ENCODE measurements at places on chromosomes 5 and 9.

DNA sequence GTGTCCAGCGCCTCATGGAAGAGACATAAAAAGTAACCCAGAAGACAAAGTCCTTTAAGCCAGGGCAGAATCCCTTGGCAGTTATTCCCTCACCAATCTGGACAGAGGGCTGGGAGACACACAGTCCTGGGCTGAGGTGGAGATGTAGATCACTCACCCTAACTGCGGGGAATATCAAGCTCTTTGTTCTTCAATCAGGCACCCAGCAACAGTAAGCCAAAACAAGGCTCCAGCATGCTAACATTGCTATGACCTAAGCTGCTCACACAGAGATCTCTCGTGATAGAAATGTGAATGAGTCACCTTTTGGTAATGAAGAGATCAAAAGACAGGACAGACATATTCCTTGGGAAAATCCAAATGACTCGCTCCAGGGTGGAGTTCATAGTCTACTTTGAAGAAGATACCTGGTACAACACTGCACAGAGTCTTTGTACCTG is 101.3 kb downstream of the FBN2 start:
- no peak for DNase-seq

DNA sequence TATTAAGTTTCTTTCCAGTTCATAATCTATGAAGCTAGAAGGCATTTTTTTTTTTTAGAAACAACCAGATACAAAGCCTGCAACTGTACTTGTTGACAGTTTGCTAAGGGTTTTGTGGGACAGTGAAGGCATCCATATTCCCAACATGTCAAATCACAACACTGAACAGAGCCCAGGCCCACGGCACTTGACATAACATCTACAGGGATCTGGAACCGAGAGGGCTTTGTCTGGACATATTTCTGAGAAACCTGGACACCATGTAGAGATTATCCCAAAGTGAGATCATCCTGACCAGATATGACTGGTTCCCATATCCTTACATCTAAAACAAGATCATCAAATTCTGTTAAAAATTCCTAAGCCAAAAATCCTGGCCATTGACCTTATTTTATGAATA is 336.3 kb downstream of the ACTL7B start:
- DNase-seq, result no peak

- no peak for DNase-seq
Measured at GRCh38 chr9:91847581-91848091, 102.4 kb downstream of the ROR2 start.

DNA sequence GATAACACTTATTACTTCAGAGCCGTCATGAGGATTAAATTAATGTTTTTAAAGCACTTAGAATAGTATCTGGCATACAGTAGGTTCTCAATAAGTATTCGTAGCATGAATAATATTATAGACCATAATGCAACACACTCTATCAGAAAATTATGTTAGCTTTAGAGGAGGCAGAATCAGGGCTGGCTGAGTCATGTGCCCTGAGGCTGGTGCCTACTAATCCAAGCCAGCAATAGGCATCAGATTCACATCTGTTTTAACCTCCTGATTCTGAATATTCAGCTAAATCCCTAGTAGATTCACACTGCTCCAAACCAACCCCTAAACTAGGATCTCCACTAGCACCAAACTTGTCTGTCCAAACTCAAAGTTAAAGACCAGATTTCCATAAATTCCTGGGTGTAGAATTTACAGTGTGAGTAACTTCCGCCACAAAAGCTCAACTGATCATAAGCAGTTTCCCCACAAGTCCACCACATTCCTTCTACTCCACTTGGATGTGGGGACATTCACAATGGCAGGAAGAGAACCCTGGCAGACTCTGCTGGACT is 170.0 kb upstream of the DAPK1 start:
- DNase-seq, result no peak

DNA sequence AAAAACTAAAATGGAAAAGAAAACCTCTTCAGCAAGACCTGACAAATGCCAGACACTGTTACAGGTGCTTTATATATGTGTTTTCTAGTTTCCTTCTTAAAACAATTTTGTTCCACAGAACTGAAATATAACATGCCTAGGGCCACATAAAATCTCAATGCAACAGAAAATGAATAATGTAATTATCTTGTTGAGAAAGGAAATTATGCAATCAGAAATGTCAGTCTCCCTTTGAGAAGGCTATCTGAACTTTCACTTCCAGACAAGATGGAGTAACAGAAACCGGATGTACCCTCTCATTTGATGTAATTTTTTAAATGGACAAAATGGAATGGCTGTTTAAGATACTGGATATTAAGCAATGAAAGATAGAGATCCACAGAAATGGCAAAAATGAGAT is 79.2 kb downstream of the AGTPBP1 start:
- no peak for DNase-seq

DNA sequence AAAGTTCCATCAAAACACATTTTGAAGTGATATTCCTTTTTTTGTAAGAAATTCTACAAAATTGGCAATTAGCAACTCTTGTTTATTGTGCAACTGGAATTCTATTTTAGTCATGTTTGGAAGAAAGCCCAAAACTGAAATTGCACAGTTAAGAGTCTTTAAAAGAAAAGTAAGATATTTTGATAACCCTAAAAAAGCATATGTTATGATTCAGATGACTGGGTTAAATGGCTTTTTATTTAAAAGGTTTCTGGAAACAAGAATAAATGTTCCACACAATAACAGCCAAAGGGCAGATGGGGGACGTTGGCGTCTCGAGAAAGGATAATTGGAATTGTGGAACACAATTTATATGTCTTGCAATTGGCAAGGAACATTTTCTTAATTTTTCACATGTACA is 275.2 kb downstream of the CDH9 start:
- DNase-seq, result no peak

GRCh38 chr9:100324594-100325200 is 28.0 kb downstream of the TEX10 start:
- no peak for DNase-seq

DNA sequence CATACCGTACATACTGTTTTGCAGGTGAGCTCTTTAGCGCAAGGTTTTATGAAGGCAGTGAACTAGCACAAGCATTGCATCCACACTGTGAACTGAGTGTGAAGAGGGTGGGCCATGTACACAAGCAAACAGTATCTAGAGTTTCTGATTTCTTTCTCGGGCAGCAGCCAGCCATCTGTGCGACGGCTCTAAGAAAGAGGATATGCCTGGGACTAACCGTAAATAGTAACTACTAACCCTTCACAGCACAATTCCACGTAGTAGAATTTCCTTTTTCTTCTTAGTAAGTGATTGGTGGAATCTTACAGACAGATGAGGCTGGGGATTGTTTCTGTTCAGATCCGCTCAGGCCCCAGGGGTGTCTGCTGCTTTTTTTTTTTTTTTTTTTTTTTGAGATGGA is 89.0 kb downstream of the DRD1 start:
- no peak for DNase-seq

DNA sequence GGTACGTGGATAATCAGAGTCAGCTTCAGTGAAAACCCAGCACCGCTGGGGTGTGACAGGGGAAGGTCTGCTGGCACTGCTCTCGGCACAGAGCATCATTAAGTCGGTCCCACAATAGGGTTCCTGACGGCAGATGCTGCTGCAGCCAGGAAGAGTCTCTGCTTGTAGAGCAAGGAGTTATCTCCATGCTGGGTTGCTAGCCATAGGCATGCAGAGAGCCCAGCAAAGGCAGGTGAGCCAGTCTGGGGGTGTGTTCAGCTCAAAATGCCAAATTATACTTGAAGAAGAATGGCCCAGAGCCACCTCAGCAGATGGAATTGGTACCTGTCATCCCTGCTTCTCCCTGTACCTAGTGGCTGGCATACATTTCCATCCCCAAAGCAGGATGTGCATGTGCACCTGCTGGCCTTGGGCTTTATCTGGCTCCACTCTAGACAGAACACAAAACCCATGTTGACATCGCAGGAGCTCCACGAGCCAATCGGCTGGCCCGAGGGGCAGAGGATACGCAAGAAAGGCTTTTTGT is 100.8 kb downstream of the WDR41 start:
- DNase-seq, result no peak

GRCh38 chr9:34579104-34579807 is 10.3 kb downstream of the CNTFR start:
- no peak for DNase-seq

DNA sequence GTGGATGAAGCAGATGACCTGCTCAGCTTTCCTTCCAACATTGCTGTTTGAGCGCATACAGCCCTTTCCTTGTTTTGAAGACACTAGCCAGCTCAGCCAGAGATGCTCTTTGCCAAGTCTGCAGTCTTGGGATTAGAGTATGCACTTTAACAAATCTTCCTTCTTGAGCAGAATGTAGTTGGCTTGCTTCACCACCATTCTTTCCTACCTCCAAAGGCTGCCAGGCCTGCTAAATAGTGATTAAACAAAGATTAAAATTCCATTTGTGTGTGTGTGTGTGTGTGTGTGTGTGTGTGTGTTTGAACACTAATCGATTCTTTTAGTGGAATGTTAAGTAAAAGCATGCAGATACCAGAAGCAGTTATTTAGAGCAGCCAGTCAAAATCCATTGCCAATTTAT is 97.6 kb downstream of the GALNT10 start:
- DNase-seq, result no peak

DNA sequence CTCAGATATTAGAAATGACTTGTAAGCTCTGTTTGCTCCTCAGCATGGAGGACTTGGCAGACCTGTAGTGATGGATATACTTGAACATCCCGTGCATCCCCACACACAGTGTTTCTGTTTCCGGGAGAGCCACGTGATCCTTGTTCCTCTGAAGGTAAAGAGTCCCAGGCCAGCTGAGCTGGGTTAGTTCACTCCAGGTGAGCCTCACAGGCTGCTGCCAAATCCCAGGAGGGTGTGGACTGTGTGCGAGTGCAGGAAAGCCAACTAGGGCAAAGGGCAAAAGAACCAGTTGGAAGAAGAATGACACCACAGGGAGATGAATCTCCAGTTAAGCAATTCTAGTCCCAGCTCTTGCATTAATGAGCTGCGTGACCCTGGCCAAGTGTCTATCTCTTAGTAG is 10.4 kb upstream of the TOMM5 start:
- DNase-seq, result no peak

GRCh38 chr9:35906923-35907699 is 1.1 kb downstream of the HRCT1 start:
- DNase-seq, result no peak

GRCh38 chr5:102863058-102863457 is 108.0 kb downstream of the PAM start:
- DNase-seq, result no peak

DNA sequence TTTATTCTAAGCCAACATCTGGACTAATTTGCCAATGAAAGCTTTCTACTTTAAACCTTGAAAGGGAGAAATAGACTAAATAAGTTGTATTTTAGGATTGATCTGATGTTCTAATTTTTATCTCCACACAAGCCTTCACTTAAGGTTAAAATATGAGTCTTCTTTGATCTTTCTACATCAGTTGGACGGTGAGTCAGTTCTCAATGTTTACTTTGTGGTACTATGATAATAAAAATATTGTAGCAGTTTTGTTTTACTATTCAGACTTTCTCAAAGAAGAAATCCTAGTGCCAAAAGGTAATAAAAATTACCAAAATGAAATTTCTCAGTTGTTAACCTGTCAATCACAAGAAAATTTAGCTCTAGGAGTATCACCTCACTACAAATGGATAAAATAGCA is 203.5 kb upstream of the RGMB start:
- DNase-seq, result no peak

DNA sequence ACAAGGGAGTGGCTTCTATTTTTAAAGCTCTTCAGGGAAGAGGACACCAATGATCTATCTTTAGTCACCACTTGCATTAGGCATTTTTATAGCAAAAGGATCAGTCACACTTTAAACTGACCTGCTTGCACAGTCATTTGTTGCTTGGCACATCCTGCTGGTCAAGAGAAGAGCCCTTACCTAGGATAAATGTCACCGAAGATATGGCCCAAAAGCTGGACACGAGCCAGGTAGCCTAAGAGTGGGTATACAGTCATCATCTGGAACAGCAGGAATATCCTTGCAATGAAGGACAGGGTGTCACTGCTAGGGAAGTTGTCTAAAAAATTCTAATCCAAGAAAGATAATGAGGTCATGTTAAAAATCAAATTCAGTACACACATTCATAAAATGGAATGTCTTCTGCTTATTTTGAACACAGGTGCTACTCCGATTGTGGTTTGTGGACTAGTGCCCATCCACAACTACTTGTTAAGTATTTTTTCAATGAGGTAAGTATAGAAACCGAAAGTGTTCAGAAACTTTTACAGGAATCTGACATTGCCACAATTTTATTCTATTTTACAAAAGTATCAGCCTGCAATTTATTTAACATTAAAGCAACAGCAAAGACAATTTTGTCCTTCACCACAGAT is 78.4 kb downstream of the SLC38A9 start:
- peak; percentile 32 for DNase-seq

DNA sequence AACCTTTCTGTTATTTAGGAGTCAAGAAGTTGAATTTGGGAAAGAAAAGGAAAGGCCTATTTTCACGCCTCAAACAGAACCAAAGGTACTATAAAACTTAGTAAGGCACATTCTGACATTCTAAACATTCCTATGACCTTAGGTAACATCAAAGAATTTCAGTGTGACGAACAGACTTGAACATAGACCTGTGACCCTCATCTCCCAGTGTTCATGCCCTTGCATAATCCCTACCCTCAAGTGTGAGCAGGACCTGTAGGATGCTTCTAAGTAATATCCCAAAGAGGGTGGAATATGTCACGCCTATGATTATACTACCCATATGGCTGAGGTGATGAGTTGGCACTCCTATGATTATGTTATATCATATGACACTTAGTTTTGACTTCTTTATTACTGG is 540.9 kb downstream of the KIF4B start:
- no peak for DNase-seq

DNA sequence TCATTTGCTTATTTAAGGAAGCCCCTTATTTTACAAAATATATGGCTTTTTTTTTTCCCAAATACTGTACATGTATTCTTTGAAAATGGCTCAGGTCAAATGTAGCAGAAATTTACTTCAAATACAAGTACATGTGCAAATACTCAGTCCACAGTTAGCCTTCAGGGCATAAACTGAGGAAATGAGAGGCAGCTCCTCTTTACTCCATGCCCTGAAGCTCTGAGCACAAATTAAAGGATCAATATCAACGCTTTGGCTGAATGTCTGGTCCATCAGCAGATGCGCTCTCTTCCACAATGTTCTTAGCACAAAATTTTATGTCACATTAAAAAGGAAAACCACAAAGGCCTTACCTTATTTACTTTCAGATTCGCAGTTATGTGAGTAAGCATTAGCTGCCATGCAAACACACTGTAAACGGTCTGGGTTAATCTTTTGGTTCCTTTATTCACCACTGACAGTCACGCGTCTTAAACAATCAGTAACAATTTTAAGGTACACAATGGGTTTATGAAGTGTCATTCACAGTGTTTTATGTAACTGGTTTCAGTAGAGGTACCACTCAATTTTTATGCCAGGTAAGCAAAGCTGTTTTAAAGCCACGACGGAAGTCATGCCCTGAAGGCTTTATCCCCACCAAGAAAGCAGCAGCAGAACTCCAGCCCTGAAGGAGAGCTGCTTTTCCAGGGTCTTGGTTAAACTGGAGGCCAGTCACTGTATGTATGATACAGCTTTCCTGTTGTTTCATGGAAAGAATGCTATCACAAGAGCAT is 103.4 kb downstream of the OTULIN start:
- DNase-seq, result no peak

- peak; percentile 60 for DNase-seq
Measured at GRCh38 chr5:74326571-74327338, 313.8 kb downstream of the ENC1 start.

- DNase-seq, result no peak
Measured at GRCh38 chr5:155897761-155898160, 429.2 kb upstream of the SGCD start.

All from activated CD8-positive, alpha-beta T cell treated with anti-CD3 and anti-CD28 coated beads, Interleukin-2, amount 10 ng/mL, durations not matched to agents 7 days and 5 days (primary cell).